ENCODE measurements at places on chromosomes 4 and X. TPM values are rescaled to one million over a fixed set of nuclear protein-coding genes. Genes with fewer than 3 reads are reported as not detected.

DNA sequence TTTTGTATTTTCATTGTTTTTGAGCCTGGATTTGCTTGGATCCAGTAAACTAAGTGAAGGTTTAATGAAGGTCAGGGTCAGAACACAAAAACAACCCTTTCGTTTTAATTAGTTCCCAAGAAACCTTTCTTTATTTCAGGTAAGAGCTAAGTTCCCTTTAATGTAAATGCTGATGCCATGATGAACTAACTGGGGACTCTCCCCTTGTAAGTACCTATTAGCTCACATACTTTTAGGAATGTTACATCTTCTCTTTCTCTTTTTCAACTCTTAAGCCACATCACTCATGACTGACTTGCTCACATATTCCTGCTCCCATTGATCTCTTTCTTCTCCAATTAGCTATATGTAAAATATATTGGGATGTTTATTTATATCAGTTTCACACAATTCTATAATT is 673.1 kb upstream of the CPEB2 start:
- no peak for DNase-seq
- no peak overlapping the region for H3K4me3 ChIP-seq
- no peak overlapping the region for H3K27ac ChIP-seq
- no peaks in the 10 kb centered on the region for H3K4me1 ChIP-seq

GRCh38 chr4:87745064-87745807 is 54.1 kb upstream of the IBSP start:
- no peak overlapping the region for H3K4me3 ChIP-seq
- no peak overlapping the region for H3K27ac ChIP-seq
- no peaks in the 10 kb centered on the region for H3K36me3 ChIP-seq
- H3K4me1 ChIP-seq: no peaks in the 10 kb centered on the region
- no peaks in the 10 kb centered on the region for H3K27me3 ChIP-seq

DNA sequence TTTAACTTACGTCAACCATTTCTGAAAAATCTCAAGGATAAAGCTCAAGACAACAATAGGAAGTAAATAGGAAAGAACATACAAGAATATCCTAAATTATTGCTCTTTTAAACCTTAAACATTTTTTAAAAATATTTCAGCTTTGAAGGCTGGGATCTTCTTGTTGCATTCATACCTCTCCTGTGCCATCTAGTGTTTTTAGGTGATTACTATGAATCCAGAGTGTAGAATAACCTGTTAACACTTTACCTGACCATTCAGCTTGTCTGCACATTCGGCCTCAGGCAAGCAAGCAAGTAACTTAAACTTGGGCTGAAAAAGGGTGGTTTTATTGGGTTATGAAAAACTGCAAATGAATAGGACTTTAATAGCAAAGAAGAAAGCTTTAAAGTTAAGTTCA is 507.8 kb upstream of the INTU start:
- H3K4me3 ChIP-seq: no peak overlapping the region
- H3K27me3 ChIP-seq: no peaks in the 10 kb centered on the region
- H3K36me3 ChIP-seq: no peaks in the 10 kb centered on the region
- no peak for DNase-seq
- H3K4me1 ChIP-seq: no peaks in the 10 kb centered on the region

Gene MAGEA1
- total RNA-seq: not detected

Gene PDZD4
- 0.09 TPM for total RNA-seq

GRCh38 chr4:111649308-111649707 is 495.9 kb upstream of the FAM241A start:
- H3K4me3 ChIP-seq: no peak overlapping the region
- no peak for DNase-seq
- no peak overlapping the region for H3K27ac ChIP-seq
- no peaks in the 10 kb centered on the region for H3K36me3 ChIP-seq
- peaks cover 16% of the 10 kb centered on the region for H3K27me3 ChIP-seq

GRCh38 chr4:132564920-132565319 is 584.2 kb upstream of the PCDH10 start:
- no peak for DNase-seq
- H3K36me3 ChIP-seq: no peaks in the 10 kb centered on the region
- H3K27me3 ChIP-seq: no peaks in the 10 kb centered on the region
- H3K4me1 ChIP-seq: no peaks in the 10 kb centered on the region

All from endothelial cell of umbilical vein (primary cell).